M059J (cell line): ENCODE measurements at places on chromosomes 5 and 9.
A peak's percentile ranks its signal among the peaks of the same experiment; 100 is the strongest.

GRCh38 chr9:87445646-87446045 is 52.0 kb upstream of the DAPK1 start:
- no peak for DNase-seq

GRCh38 chr5:55540024-55540423 is 5.3 kb upstream of the PLPP1 start:
- peak; percentile 28 for DNase-seq

DNA sequence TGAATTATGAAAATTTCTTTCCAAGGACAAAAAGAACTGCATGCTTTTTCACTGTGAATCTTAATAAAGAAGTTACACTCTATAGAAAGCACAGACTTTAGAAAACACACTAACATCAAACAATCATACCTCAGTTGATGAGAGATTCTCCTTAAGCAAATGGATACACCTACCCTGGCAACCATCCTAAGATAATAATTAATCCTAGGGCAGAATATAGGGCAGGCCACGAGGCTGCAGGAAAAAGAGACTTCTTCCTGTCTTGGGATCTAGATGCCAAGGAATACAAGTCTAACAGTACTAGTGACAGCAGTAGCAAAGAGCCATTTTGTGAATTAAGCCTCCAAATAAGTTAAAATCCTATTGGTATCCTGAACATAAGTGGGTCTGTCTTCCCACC is 395.4 kb downstream of the EFNA5 start:
- DNase-seq: no peak

GRCh38 chr5:138369261-138369660 is 16.8 kb downstream of the KDM3B start:
- no peak for DNase-seq

DNA sequence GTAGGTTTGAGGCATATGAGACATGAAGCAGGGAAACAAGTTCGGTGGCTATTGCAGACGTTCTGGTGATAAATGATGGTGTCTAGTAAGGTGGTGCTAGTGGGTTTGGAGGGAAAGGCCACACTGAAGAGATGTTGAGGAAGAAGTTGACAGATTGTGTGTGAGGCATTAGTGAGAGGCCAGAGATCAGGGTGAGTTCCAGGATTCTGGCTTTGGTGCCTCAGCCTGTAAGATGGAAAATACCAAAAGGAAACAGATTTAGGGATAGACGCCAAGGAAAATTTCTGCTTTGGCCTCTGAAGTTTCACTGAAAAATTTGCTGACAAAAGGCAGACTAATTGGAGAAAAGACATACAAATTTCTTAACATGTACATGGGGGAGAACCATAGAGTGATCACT is 6.4 kb upstream of the PAIP1 start:
- no peak for DNase-seq

DNA sequence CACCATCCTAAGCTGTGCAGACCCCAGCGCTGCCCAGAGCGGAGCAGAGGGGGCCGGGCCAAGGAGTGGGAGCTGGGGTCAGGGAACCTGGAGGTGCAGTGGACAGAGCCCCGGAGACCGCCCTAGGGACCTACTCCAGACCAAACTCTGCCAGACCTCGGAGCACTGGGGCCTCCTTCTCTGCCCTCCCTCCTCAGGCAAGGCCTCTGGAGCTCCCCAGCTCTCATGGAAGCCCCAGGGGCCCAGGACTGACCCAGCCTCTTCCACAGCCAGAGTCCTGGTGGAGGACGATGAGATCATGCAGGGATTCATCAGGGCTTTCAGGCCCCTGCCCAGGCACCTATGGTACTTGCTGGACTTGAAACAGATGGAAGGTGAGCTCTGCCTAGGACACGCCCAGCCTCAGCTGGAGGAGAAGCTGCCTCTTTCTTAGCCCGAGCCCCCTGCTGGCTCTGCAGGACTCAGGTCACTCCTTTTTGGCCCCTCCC is 3.6 kb downstream of the PAEP start:
- DNase-seq: no peak

GRCh38 chr5:118616281-118616680 is 372.1 kb downstream of the DTWD2 start:
- no peak for DNase-seq
